T-helper 2 cell (primary cell): ENCODE measurements at places on chromosomes 5 and 9.

GRCh38 chr9:112140936-112141335 is 34.2 kb downstream of the SUSD1 start:
- DNase-seq: no peak

- DNase-seq: peak; percentile 32
Measured at GRCh38 chr9:25964239-25964638, 286.0 kb upstream of the TUSC1 start.

GRCh38 chr5:71932131-71932654 is 175.1 kb upstream of the MAP1B start:
- DNase-seq: no peak

- DNase-seq: no peak
Measured at GRCh38 chr5:158463938-158464337, 605.0 kb upstream of the CLINT1 start.

- DNase-seq: no peak
Measured at GRCh38 chr9:96871176-96871575, 16.9 kb upstream of the ZNF782 start.

DNA sequence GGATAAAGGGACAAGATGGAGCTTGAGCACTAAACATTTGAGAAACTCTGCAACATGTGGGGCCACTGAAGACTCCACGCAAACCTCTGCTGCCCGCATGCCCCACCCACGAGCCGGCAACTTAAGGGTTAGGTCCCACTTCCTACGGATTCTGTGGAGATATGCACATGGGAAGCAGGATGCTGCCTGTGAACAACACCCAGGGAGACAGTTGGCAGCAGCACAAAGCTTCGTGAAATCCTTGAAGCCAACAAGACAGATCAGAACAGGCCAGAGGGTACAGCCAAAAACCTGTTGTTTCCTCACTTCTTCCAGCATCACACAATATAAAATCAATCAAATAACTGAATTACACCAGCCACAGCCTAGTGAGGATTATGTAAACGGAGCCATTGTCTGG is 270.4 kb downstream of the ENC1 start:
- no peak for DNase-seq

DNA sequence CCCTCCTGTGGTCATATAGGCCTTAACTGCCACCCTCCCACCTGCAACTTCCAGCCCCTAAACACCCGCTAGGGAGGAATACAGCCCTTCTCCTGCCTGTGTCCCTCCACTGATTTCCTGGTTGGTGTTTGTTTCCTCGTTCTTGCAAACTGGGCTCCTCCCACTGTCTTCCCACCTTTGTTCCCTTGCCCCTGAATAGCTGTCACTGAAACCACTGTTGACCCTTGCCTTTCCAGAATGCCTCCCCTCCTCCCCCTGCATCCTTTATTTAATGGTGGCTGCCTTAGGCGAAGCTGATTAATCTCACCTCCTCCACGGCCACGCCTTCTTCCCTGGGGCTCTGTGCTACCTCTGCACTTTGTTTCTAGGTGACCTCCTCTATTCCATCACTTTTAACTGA is 626.7 kb downstream of the BNC2 start:
- no peak for DNase-seq

DNA sequence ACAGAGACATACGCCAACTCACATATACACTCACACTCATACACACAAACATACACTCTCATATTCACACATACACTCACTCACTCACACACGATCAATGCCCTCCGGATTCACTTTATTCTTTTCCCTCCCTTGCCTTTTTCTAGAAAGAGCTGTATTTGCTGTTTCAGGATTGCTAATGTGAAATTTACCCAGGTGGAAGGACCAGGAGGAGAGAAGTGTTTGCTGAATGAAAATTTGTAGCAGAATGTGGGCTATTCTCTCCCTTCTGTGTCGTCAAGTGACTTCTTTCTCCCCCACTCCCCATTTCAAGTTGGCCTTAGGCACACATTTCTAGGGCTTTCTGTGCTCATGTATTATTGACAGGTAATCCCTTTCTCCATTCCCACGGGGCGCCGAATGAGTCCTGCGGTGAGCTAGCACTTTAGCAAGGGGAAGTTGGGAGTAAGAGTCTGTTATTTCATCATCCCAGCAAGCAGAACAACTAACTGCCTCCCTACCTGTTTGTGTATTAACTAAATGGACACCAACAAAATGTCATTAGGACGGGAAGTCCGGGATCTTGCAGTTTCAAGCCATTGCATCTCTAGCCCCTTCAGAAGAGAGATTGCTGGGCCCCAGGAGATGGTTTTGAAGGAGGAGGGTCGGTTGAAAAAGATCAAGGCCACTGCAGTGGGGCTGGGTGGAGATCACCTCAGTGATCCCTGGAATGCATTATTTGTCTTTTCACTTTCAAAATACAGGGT is 97.1 kb upstream of the TAF11L2 start:
- no peak for DNase-seq

- no peak for DNase-seq
Measured at GRCh38 chr9:136056546-136057235, 38.4 kb downstream of the NACC2 start.

GRCh38 chr9:69460012-69460411 is 135.0 kb downstream of the ENTREP1 start:
- no peak for DNase-seq

- no peak for DNase-seq
Measured at GRCh38 chr5:62585751-62586150, 7.1 kb downstream of the LRRC70 start.

GRCh38 chr5:97383996-97384395 is 200.9 kb upstream of the RIOK2 start:
- DNase-seq: no peak

- no peak for DNase-seq
Measured at GRCh38 chr9:83355024-83355444, 183.2 kb downstream of the FRMD3 start.

GRCh38 chr5:15574806-15575325 is 74.9 kb downstream of the FBXL7 start:
- no peak for DNase-seq

DNA sequence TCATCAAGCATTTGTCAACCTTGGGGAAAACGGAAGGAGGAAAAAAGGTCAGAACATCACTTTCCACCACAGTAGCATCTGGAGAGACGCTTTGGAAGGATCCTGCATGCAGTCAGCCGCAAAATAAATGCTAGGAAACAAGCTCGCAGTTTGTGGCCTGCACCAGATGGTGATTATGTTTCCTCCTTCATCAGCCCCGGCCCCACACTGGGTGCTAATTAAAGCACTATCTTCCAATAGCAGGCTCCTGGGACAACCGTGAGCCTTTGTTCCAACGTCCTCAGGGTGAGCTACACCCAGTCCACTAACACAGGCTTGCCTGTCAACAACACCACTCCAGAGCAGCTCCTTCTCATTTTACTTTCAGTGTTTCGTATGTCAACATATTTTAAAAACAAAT is 64.0 kb downstream of the RNF130 start:
- DNase-seq: no peak

GRCh38 chr5:51380603-51381207 is 2.5 kb upstream of the ISL1 start:
- no peak for DNase-seq

GRCh38 chr5:137036640-137037039 is 462.5 kb downstream of the SPOCK1 start:
- no peak for DNase-seq

- no peak for DNase-seq
Measured at GRCh38 chr5:133489632-133490031, 122.7 kb downstream of the FSTL4 start.

DNA sequence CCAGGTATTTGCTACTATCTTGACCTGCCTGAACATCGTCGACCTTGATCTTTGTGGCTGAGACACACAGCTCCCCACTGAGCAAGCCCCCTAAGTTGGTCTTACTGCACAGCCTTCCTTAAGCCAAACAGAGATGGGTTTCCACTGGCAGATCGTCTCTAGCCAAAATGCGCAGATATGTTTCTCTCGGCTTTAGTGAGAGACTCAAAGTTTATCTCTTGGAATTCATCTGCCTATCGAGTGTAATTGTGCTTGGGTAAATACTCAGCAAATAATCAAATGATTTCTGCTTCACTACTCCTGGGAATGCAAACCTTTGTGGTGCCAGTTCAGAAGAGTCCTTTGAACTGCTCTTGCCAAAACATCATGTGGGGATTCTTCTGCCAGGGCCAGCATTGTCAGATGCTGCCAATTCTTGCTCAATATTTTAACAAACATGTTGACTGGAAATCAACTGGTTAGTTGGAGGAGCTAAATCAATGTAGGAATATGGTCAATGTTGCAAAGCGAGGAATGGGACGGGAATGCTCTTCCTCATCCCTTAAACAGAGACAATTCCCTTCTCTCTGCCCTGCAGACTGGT is 141.2 kb upstream of the SLC28A3 start:
- no peak for DNase-seq

DNA sequence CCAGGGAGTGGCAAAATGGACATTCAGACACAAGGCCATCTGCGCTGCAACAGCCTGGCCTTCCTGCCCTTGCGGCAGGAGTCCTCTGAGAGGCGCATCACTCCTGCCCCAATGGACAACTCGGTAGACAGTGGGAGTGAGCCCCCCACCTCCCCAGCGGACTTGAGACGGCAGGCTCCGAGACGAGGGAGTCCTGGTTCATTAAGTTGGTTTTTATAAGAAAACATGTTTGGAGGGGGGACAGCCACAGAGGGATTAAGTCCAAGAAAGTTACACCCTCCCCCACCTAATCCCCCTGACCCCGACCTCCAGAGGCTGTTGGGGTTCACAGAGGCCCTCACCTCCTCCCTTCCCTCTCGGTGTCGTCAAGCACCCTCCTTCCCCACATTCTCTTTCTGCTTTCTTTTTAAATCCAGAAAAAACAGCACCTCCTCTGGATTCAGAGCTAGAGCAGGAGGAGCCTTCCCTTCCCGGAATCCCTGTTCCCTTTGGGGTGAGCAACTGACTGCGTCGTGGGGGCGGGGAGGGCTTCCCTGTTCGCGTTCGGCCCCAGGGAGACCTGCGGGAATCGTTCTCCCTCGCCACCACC is 1.8 kb upstream of the EGR1 start:
- no peak for DNase-seq

DNA sequence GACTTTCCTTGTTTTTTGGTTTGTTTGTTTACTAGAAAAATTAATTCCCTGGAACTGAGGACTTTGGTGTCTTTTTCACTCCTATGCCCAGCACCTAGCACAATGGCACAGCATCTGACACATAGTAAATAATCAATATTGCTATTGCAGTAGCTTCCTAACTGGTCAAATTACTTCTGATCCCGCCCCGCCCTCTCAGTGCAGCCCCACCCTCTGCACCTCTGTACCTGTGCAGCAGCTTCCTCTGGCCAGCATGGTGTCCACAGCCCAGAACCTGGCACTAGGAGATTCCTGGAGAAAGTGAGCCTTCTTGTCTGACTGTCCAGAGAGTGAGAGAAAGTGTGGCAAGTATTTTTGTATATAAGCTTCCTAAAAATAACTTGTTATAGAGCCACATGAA is 343.2 kb downstream of the ZNF608 start:
- DNase-seq: no peak

DNA sequence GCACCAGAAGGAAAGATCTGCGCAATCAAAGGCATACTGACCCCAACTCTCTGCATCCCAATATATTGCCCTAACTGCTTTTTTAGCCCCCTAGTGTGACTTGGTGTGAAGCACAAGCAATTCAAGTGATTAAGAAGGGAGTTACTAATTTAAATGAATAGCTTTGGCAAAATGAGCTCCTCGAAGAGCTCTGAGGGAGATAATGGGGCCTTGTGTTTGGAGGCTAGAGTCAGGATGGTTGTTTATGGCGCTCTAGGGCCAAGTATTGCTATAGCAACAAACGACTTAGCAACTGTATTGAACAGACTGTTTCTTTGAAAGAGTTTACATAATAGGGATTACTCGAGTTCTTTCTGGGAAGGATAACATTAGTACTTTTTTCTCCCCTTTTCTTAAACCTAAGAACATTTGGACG is 11.5 kb upstream of the C5orf58 start:
- DNase-seq: no peak

GRCh38 chr9:74800226-74800625 is 87.5 kb downstream of the TRPM6 start:
- DNase-seq: no peak

DNA sequence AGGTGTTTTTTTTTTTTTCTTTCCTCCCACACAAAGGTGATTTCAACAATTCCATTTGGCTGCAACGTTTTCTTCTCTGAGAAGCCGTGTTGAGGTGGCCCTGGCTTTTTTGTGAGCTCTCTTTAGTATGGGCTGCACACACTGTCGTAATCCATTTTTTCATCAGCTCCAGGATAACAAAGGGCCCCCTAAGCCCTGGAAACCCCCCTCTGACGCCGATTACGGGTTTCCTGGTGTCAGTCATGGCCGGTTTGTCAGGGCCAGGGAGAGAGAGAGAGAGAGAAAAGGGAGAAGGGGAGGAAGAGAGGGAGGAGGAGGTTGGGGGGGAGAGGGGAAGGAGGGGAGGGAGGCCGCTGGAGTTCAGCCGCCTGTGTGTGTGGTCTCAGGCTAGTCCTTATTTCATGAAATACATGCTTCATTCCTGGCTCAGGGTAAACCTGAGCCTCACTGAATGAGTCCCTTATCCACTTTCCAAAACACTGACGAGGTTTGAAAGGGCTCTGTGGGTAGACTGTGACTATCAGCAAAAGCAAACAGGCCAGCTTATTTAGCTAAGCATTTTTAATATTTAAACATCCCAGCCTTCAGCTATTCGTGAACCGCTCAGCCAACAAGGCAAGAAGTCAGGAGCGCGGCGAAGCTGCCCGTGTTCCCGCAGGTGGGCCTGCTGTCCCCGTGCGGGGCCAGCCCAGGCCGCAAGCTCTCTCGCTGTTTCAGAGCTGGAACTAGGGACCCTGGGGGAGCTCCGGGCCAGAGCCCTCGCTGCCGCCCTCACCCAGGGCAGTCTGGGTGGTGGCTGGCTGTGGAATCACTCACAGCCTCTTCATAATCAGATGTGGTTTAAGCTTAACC is 172.8 kb downstream of the ERCC6L2 start:
- DNase-seq: no peak

- DNase-seq: no peak
Measured at GRCh38 chr9:128175102-128175563, 15.1 kb downstream of the BBLN start.

DNA sequence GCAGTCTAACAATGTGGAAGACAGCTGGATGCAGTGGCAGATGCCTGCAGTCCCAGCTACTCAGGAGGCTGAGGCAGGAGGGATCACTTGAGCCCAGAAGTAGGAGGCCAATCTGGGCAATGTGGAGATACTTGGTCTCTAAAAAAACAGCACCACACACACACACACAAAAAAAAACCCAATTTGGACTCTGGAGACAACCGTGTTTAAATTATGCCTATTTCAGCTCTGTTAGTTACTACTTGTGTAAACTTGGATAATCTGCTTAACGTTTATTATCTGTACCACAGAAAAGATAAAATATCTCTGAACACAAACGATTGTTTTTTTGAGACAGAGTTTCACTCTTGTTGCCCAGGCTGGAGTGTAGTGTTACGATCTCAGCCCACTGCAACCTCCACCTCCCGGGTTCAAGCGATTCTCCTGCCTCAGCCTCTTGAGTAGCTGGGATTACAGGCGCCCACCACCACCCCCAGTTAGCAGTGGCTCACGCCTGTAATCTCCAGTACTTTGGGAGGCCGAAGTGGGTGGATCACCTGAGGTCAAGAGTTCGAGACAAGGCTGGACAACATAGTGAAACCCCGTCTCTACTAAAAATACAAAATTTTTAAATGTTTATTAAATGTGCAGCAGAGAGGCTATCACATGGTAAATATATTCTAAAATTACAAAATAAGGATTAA is 17.7 kb downstream of the RAPGEF6 start:
- DNase-seq: no peak
